ENCODE measurements at places on chromosomes 7 and 10.
A peak's percentile ranks its signal among the peaks of the same experiment; 100 is the strongest.

GRCh38 chr10:78909221-78909620 is 159.5 kb upstream of the ZMIZ1 start:
- no peak for DNase-seq

- no peak for DNase-seq
Observed at GRCh38 chr7:42272793-42273665, 36.0 kb upstream of the GLI3 start.

GRCh38 chr10:28668363-28669226 is 8.7 kb upstream of the BAMBI start:
- DNase-seq: peak; percentile 7

GRCh38 chr7:121803039-121803438 is 69.9 kb upstream of the PTPRZ1 start:
- no peak for DNase-seq

- no peak for DNase-seq
Observed at GRCh38 chr7:150847536-150847935, 4.8 kb upstream of the AOC1 start.

- DNase-seq: no peak
Observed at GRCh38 chr10:12729885-12730284, 271.6 kb downstream of the CCDC3 start.

DNA sequence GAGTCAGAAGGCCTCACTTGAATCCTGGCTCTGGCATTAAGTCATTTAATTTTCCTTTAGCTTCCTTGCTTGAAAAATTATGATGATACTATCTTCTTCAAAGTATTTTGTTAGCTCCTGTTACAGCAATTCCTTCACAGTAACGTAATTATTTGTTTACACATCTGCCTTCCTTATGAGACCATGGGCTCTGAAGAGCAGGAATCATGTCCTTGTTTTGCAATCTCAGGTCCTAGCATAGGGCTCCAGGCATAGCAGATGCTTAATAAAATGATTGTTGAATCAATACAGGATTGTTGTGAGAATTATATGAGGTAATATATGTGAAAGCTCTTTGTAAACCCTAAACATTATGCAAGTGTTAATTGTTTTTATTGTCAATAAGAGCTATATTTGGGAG is 25.5 kb downstream of the KLHDC10 start:
- no peak for DNase-seq

- DNase-seq: no peak
Observed at GRCh38 chr7:142431491-142431890, 173.6 kb upstream of the PRSS58 start.

- no peak for DNase-seq
Observed at GRCh38 chr10:67015225-67015624, 89.4 kb downstream of the LRRTM3 start.
